Caco-2 (cell line): ENCODE measurements at places on chromosomes 12 and 14.
A peak's percentile ranks its signal among the peaks of the same experiment; 100 is the strongest.

- DNase-seq: no peak
- H3K36me3 ChIP-seq: peaks cover 8% of the 10 kb centered on the region
- H3K4me3 ChIP-seq: no peak overlapping the region
- no peak overlapping the region for H3K27ac ChIP-seq
- H3K4me1 ChIP-seq: no peaks in the 10 kb centered on the region
- H3K27me3 ChIP-seq: no peaks in the 10 kb centered on the region
These were observed 20.1 kb downstream of the ZNF84 start for GRCh38 chr12:133057446-133057845.

DNA sequence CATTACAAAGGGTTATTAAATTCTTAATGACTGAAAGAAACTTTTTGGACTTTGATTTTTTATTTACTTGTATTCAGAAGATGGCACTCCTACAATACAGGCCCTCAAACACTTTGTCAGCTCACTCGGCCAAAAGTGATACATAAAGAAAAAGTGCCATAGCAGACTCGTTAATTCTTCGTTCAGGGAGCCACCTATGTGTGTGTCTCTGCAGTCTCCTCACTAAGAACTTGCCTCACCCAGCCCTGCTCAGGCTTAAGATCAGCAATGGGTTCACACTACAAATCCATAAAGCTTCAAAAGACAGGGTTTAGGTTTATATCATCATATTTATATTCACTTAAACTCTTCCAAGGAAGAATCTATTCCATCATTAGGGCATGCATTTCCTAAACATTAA, 11.5 kb downstream of the DCP1B start:
- no peak overlapping the region for H3K4me3 ChIP-seq
- H3K4me1 ChIP-seq: 0 out of 2 replicates have a peak, but pooled peaks cover 5% of the 10 kb centered on the region
- H3K36me3 ChIP-seq: no peaks in the 10 kb centered on the region; the same call in 1 of the 2 replicates
- no peak overlapping the region for H3K27ac ChIP-seq
- H3K27me3 ChIP-seq: no peaks in the 10 kb centered on the region

GRCh38 chr14:39351708-39352107, 80.5 kb downstream of the FBXO33 start:
- no peak for DNase-seq
- no peak overlapping the region for H3K4me3 ChIP-seq
- H3K27ac ChIP-seq: no peak overlapping the region
- no peaks in the 10 kb centered on the region for H3K27me3 ChIP-seq
- H3K4me1 ChIP-seq: no peaks in the 10 kb centered on the region

GRCh38 chr12:94059394-94060368, 88.7 kb upstream of the PLXNC1 start:
- no peaks in the 10 kb centered on the region for H3K36me3 ChIP-seq
- peak overlapping the region; percentile 38 for H3K27ac ChIP-seq
- no peak overlapping the region for H3K4me3 ChIP-seq
- peaks cover 21% of the 10 kb centered on the region for H3K4me1 ChIP-seq

- no peak overlapping the region for H3K27ac ChIP-seq
- no peaks in the 10 kb centered on the region; the same call in 1 of the 2 replicates for H3K27me3 ChIP-seq
- H3K4me3 ChIP-seq: no peak overlapping the region
These were observed 10.6 kb downstream of the KCNK13 start for GRCh38 chr14:90072350-90072749.

DNA sequence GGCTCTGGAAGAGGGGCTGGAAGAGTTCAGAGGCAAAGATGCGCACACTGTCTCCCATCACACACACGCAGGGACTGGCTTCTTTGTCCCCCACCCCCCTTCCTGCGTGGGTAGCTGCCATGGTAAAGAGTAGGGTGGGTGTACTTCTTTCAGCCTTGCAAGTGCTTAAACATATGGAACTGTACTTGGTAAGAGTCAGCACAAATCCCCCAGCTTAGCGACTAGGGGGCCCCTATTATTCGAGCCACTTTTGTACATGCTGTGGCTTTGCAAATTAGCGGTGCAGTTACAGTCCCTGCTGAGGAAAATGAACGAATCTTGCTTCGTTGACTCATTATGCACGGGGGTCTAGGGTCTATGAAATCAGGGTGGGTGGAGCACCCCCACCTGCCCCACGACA, 123.8 kb downstream of the AACS start:
- DNase-seq: no peak
- H3K4me1 ChIP-seq: no peaks in the 10 kb centered on the region
- no peak overlapping the region for H3K27ac ChIP-seq
- peaks cover 4% of the 10 kb centered on the region for H3K27me3 ChIP-seq
- H3K4me3 ChIP-seq: no peak overlapping the region
- no peaks in the 10 kb centered on the region for H3K36me3 ChIP-seq

- 0 out of 2 replicates have a peak, but pooled peaks cover 4% of the 10 kb centered on the region for H3K4me1 ChIP-seq
- DNase-seq: no peak
- no peaks in the 10 kb centered on the region for H3K36me3 ChIP-seq
These were observed 20.5 kb downstream of the HPD start for GRCh38 chr12:121838126-121838525.
